Fibroblast of lung (primary cell): ENCODE measurements at places on chromosomes 1 and 21. TPM values are rescaled to one million over a fixed set of nuclear protein-coding genes. Genes with fewer than 3 reads are reported as not detected.

TRIM67 gene
- total RNA-seq = under 0.01 and 0.17 TPM in 2 replicates

GRCh38 chr1:93434987-93435386 lies 12.9 kb upstream of the FNBP1L start:
- H3K36me3 ChIP-seq = no peaks in the 10 kb centered on the region
- DNase-seq = no peak
- peaks cover 8% of the 10 kb centered on the region for H3K27me3 ChIP-seq

GNAT2 gene
- total RNA-seq = under 0.01 and 0.17 TPM in 2 replicates

GRCh38 chr1:101331794-101332193 lies 95.0 kb downstream of the S1PR1 start:
- no peak overlapping the region for H3K27ac ChIP-seq
- H3K4me1 ChIP-seq = no peaks in the 10 kb centered on the region
- no peaks in the 10 kb centered on the region for H3K36me3 ChIP-seq
- no peak for DNase-seq

- H3K4me1 ChIP-seq = no peaks in the 10 kb centered on the region
- H3K4me3 ChIP-seq = no peak overlapping the region
- H3K27me3 ChIP-seq = no peaks in the 10 kb centered on the region
- no peak overlapping the region for H3K27ac ChIP-seq
Measured at GRCh38 chr1:12196641-12197482, 30.1 kb downstream of the TNFRSF1B start.

SHISA4 gene
- 15.4 and 27.1 TPM in 2 replicates for total RNA-seq

- no peaks in the 10 kb centered on the region for H3K27me3 ChIP-seq
- H3K36me3 ChIP-seq = no peaks in the 10 kb centered on the region
- no peak overlapping the region for H3K4me3 ChIP-seq
- H3K4me1 ChIP-seq = no peaks in the 10 kb centered on the region
- no peak overlapping the region for H3K27ac ChIP-seq
- no peak for DNase-seq
Measured at GRCh38 chr1:116106646-116107045, 4.6 kb upstream of the MAB21L3 start.

- no peak overlapping the region for H3K27ac ChIP-seq
- DNase-seq = no peak
- no peaks in the 10 kb centered on the region for H3K4me1 ChIP-seq
- H3K36me3 ChIP-seq = no peaks in the 10 kb centered on the region
Measured at GRCh38 chr1:48047116-48047515, 49.9 kb upstream of the TRABD2B start.

GRCh38 chr1:156947818-156948525 lies 27.5 kb downstream of the LRRC71 start:
- H3K4me3 ChIP-seq = no peak overlapping the region
- no peak for DNase-seq
- H3K4me1 ChIP-seq = no peaks in the 10 kb centered on the region
- H3K27me3 ChIP-seq = no peaks in the 10 kb centered on the region
- H3K36me3 ChIP-seq = peaks cover 18% of the 10 kb centered on the region
- H3K27ac ChIP-seq = no peak overlapping the region

DNA sequence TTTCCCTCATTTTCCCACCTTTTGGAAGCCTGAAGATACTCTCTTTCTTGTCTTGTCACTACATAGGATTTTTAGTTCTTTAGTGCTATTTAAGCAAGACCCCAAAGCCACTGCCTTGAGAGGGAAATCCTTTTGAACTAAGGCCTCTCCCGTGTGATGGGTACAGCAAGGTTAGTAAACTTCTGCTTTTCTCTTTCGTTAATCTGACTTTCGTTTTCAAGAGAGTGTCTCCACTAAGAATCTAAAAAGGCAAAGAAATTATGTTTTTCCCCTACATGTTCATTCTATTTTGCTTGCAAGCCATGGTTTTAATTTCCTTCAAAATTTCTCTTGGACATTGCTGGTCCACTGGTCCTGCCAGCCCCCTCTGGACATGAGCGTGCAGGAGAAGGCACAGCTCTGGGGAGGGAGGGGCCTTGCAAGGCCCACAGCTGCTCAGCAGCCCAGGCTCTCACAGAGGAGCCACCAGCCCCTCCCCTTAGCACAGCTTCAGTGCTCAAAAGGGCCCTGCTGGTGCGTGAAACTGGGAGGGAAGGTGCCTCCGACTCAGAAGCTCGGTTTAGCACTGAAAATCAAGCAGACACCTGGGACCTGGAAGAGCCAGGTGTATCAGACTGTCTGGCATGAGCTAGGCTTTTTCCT lies 210.9 kb upstream of the GALNT2 start:
- no peaks in the 10 kb centered on the region for H3K36me3 ChIP-seq
- no peaks in the 10 kb centered on the region for H3K4me1 ChIP-seq
- no peaks in the 10 kb centered on the region for H3K27me3 ChIP-seq
- no peak for DNase-seq

DNA sequence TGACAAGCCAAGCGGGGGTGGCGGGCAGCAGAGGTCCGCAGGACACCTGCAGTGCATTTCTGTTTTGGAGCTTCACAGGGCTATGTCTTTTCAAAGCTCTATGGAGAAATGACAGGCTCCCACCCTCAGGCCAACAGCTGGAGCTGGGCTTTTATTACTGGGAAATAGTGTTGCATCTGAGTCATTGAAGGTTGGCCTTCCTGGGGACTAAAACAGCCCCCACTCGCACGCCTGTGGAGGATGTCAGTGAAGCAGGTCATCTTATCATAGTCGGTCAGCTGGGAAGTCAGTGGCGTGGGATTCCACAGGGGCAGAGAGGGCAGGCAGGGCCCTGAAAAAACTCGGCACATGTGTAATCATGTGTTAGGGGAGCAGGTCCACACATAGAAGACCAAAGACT lies 55.3 kb downstream of the NTPCR start:
- DNase-seq = no peak
- no peaks in the 10 kb centered on the region for H3K36me3 ChIP-seq
- no peaks in the 10 kb centered on the region for H3K27me3 ChIP-seq
- peaks cover 3% of the 10 kb centered on the region for H3K4me1 ChIP-seq
- no peak overlapping the region for H3K4me3 ChIP-seq

DNA sequence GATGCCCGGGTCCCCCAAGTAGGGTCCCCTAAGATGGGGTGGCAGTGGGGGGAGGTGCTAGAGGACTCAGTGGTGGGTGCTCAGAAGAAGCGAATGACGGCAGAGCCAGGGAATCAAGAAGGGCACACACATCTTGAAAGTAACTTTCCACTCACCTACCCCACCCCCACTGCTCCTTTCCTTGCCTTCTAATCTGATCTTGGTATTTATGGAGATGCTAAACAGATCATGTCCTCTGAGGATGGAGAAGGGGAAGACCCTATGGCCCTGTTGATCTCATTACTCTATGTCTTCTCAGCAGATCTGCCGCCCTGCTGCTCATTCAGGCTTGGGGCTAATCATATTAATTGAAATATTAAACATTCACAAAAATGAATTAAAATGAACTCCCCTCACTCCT lies 2.1 kb upstream of the CELF3 start:
- H3K4me3 ChIP-seq = no peak overlapping the region
- peaks cover 50% of the 10 kb centered on the region for H3K27me3 ChIP-seq
- no peak overlapping the region for H3K27ac ChIP-seq
- DNase-seq = no peak
- H3K4me1 ChIP-seq = no peaks in the 10 kb centered on the region

DNA sequence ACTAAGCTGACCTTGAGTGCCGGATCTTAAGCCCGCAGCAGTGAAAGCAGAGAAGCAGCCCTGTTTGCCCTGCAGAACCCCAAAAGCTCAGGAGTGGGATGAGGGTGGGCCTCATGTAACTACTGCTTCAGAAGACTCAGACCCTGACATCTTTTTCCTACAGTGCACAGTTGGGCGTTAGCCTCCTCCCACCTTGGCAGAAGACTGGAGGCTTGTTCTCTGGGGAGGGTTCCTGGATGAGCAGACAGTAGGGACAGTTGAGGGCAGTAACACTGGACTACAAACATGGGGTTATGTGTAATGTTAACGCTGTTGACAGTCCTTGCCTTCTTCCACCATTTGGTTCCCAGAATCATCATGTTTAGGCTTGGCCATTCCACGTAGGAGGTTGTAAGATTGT lies 9.6 kb downstream of the CTPS1 start:
- DNase-seq = no peak
- no peak overlapping the region for H3K4me3 ChIP-seq
- no peak overlapping the region for H3K27ac ChIP-seq
- H3K27me3 ChIP-seq = no peaks in the 10 kb centered on the region

GRCh38 chr1:214662223-214662785 lies 59.3 kb downstream of the CENPF start:
- no peak overlapping the region for H3K27ac ChIP-seq
- no peaks in the 10 kb centered on the region for H3K4me1 ChIP-seq
- no peaks in the 10 kb centered on the region for H3K27me3 ChIP-seq
- H3K36me3 ChIP-seq = peaks cover 10% of the 10 kb centered on the region

- no peak overlapping the region for H3K27ac ChIP-seq
- H3K4me1 ChIP-seq = peaks cover 10% of the 10 kb centered on the region
- H3K36me3 ChIP-seq = no peaks in the 10 kb centered on the region
- no peak overlapping the region for H3K4me3 ChIP-seq
Measured at GRCh38 chr1:30761381-30762151, 4.0 kb upstream of the LAPTM5 start.

GRCh38 chr1:31745946-31746670 lies 18.0 kb downstream of the ADGRB2 start:
- H3K27ac ChIP-seq = no peak overlapping the region
- no peak overlapping the region for H3K4me3 ChIP-seq
- no peaks in the 10 kb centered on the region for H3K27me3 ChIP-seq
- no peaks in the 10 kb centered on the region for H3K36me3 ChIP-seq
- peaks cover 5% of the 10 kb centered on the region for H3K4me1 ChIP-seq
- DNase-seq = no peak

DNA sequence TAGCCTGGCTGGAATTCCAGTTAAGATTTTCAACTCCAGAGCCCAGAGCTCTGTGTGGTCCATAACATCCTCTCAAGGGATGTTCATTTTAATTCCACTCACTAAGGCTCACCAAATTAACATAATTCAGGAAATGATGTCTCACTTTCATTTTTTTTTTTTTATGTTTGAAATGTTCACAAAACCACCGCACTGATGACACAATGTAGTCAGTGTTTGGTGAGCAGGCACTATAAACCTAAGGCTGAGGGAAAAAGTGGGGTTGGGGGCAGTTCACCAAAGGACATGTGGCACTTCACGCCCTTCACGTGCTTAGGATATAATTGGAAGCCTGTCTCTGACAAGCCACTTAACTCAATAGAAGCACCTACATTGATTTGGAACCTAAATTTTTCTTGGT lies 177.3 kb upstream of the CAMK1G start:
- DNase-seq = peak; percentile 65
- no peaks in the 10 kb centered on the region for H3K27me3 ChIP-seq
- H3K36me3 ChIP-seq = no peaks in the 10 kb centered on the region
- H3K27ac ChIP-seq = no peak overlapping the region
- H3K4me3 ChIP-seq = no peak overlapping the region

DNA sequence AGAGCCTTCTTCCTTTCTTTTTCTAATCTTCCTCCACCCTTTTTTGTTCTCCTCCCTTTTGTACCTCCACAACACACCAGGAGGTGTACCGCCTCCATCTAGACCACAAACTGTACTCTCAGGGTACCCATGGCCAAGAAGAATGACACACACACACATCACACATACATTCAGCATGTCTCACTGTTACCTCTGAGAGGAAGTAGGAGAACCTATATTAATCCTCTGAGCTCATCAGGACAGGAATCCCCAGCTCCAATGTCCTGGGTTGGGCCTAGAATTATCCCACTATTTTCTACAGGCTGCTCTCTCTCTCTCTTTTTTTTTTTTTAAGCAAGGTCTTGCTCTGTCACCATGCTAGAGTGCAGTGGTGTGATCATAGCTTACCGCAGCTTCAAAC lies 36.7 kb downstream of the ATP2B4 start:
- H3K4me3 ChIP-seq = no peak overlapping the region
- H3K4me1 ChIP-seq = peaks cover 51% of the 10 kb centered on the region

DNA sequence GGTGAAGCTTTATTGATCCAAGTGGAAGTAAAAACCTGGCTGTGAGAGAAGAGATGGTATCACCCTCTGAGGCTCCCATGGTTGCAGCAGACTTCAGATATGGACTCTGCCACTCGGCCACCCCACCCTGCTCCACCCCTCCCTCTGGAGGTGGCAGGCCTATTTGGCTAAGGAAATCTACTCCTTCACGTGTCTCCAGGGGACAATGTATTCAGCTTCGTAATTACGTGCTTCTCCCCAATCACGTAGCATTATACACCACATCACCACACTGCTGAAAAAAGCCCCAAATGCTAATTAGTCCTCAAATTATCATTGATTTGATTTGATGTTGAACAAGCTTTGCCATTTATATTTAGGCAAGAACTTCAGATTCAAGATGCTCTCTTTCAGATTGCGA lies 220.7 kb downstream of the OMA1 start:
- no peak for DNase-seq
- H3K27me3 ChIP-seq = no peaks in the 10 kb centered on the region
- H3K27ac ChIP-seq = no peak overlapping the region

DNA sequence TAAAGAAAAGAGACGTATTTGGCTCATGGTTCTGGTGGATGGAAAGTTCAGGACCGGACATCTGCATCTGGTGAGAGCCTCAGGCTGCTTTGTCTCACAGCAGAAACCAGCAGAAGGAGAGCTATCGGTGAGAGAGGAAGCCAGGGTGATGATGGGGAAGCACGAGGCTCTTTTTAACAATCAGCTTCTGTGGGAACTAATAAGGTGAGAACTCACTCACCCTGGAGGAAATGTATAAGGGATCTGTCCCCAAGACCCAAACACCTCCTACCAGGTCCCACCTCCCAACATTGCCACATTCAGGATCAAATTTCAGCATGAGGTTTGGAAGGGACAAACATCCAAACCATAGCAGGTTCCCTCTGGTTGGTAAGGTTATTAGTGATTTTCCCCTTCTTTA lies 32.8 kb downstream of the ASTN1 start:
- no peaks in the 10 kb centered on the region for H3K27me3 ChIP-seq
- no peak overlapping the region for H3K27ac ChIP-seq
- H3K36me3 ChIP-seq = no peaks in the 10 kb centered on the region

DIRAS3 gene
- total RNA-seq = 1.5 and 1.8 TPM in 2 replicates

FMOD gene
- total RNA-seq = 3.3 and 15.4 TPM in 2 replicates

DNA sequence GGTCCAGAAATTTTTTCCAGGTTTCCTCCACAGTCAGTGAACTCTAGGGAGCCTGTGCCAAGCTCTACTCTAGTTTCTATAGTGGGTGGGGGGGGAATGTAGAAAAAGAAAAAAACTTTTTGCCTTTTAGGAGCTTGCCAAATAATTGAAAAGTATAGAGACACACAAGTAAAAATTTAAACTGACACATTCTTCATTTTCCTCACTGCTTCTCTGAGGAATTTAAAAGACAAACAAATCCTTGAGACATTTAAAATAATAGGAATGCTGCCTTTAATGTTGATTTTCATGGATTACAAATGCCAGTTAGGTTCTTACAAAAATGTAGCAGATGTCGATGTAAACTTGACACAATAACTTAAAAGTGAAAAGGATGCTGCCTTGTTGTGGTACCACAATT lies 241.9 kb downstream of the DNM3 start:
- H3K36me3 ChIP-seq = no peaks in the 10 kb centered on the region
- H3K4me1 ChIP-seq = no peaks in the 10 kb centered on the region
- DNase-seq = no peak
- H3K27me3 ChIP-seq = no peaks in the 10 kb centered on the region

SPRR1A gene
- total RNA-seq = not detected in 2 replicates
